ENCODE measurements at places on chromosomes 13 and 19.
A peak's percentile ranks its signal among the peaks of the same experiment; 100 is the strongest.

DNA sequence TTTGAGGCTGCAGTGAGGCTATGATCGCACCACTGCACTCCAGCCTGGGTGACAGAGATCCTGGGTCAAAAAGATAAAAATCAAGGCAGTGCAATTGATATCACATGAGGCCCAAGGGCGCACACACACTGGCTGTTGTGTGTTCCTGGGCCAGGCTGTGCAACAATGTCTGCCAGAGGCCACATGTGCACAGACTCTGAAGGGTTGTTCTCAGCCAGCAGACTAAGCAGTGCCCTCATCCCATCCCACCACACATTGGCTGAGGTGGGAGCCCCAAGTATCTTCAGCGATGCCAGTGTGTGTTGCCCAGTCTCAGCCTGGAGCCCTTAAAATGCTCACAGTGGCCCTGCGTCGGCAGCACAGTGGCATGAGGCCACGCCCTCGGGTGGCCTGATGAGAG is 12.6 kb downstream of the PEX11G start:
- no peak for DNase-seq

- no peak for DNase-seq
These were observed 32.2 kb upstream of the TPP2 start for GRCh38 chr13:102564564-102564963.

DNA sequence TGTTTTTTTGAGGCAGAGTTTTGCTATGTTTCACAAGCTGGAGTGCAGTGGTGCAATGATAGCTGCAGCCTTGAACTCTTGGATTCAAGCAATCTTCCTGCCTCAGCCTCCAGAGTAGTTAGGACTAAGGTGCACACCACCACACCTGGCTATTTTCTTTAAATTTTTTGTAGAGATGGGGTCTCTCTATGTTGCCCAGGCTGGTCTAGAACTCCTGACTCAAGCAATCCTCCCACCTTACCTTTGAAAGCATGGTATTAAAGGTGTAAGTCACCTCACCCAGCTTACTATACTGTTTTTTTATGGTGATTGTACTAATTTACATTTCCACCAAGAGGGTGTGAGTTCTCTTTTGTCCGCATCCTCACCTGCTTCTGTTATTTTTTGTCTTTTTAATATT is 110.0 kb downstream of the FREM2 start:
- no peak for DNase-seq

DNA sequence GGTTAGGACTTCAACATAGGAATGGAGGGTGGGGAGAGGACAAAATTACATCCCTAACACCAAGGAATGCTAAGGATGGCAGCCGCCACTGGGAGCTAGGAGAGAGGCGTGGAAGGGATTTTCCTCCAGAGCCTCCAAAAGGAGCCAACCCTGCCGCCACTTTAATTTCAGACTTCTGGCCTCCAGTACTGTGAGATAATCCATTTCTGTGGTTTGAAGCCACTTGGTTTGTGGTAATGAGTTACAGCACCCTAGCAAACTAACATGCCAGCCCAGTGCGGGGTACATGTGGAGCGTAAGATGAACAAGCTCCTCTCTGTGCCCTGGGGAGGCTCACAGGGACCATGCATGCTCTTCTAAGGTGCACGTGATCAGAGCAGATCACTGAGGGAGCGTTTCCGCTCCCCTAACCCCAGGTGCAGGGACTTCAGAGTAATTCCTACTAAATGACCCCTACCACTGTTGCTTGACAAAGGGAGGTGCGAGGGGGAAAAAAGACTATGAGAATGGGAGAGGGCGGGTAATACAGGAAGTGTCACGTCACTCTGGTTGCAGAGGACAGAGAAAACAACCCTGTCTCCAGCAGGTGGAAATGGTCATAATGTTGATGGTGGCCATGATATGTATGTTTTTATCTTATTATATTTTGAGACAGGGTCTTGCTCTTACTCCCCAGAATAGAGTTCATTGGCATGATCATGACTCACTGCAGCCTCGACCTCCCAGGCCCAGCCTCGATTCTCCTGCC is 12.0 kb downstream of the FPR1 start:
- peak; percentile 16 for DNase-seq

DNA sequence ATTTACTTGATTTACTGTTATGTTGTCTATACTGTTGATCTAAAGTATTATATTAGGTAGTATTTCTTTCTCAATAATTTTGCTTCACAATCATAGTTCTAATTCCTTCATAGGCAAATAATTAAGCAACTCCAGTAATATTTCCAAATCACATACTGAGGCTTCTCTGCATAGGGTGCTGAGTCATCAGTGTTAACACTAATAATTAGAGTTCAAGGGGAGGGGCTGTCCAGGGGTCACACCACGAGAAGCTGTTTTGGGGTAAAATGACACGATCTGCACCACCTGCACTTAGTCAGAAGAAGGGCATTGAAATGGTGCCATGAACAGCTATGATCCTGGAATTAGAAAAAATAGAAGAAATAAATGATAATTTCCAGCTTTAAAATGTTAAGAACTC is 1230.9 kb upstream of the SLC10A2 start:
- DNase-seq, result no peak

GRCh38 chr19:41886761-41887710 is 4.1 kb downstream of the ARHGEF1 start:
- DNase-seq, result no peak

DNA sequence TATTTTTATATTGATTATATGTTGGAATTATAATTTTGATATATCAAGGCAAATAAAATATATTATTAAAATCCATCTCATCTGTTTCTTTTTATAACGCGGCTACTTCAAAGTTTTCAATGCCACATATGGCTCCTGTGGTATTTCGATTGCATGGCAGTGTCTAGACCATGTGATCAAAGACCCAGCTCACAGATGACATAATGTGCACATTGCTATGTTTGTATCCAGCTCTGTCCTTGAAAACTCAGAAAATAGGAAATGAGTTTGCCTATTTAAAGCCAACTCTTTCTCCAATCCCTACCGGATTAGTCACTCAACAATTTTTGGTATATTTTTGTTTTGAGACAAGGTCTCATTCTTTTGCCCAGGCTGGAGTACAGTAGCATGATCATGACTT is 26.2 kb downstream of the TMTC4 start:
- no peak for DNase-seq

DNA sequence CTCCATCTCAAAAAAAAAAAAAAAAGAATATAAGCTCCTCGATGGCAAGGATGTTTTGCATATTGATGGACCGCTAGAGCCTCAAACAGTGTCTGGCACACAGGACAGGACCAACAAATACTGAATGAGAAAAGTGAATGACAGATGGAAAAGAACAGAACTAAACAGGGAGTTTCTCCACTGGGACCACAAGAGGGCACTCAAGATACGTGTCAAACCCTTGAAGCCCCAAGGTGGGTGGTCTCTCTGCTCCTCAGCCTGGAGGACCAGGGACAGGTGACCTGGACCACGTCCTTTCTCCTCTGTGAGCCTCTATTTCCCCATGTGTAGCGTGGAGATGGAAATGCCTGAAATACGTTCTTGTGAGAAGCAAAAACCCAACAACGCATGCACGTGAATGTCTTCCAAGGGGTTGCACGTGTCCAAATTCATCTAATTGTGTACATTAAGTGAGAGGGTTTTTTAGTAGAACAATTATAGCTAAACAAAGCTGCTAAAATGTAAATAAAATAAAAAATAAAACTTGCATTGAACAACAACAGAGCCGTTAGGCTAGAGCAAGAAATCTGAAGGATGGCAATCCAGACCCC is 5.7 kb upstream of the CDC42EP5 start:
- DNase-seq, result peak; percentile 63

DNA sequence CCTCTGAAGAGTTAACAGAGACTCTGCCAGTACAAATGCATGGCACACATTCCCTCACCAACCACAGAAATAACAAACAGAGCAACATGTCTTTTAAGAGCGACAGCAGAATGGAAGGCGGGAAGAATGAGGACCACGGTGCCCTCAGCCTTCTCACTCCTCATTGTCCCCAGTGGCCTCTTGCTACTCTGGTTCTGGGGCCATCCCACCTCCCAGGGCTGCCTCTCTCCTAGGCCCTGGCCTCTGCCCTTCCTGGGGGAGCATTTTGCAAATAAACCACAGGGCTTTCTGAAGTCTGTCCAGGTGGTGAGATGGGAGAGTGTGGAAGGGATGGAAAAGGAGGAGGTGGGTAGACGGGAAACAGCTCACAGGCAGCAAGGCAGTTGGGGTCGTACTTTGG is 28.3 kb downstream of the CYP2B6 start:
- DNase-seq, result no peak

DNA sequence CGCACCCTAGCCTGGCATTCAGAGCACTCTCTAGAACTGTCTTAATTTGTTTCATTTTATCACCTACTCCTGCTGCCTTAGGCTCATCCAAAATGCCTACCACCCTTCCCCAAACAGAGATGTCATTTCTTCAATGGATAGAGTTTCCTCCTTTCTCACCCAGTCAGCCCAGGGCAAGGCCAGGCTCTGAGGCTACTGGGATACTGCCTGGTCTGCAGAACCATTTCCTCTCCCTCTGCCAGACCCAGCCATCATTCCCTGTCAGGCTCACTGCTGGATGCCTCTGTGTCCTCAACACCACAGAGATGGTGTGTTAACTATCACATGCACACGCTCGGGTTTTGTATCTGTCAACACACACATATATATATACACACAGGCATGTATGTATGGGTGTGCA is 47.2 kb downstream of the C13orf42 start:
- no peak for DNase-seq

GRCh38 chr19:8307965-8308866 is at the start of gene CD320:
Gene CD320 (minus strand): TSS chr19:8308358. CDS start chr19:8308290, 68 bp downstream.
- DNase-seq, result peak; percentile 95

DNA sequence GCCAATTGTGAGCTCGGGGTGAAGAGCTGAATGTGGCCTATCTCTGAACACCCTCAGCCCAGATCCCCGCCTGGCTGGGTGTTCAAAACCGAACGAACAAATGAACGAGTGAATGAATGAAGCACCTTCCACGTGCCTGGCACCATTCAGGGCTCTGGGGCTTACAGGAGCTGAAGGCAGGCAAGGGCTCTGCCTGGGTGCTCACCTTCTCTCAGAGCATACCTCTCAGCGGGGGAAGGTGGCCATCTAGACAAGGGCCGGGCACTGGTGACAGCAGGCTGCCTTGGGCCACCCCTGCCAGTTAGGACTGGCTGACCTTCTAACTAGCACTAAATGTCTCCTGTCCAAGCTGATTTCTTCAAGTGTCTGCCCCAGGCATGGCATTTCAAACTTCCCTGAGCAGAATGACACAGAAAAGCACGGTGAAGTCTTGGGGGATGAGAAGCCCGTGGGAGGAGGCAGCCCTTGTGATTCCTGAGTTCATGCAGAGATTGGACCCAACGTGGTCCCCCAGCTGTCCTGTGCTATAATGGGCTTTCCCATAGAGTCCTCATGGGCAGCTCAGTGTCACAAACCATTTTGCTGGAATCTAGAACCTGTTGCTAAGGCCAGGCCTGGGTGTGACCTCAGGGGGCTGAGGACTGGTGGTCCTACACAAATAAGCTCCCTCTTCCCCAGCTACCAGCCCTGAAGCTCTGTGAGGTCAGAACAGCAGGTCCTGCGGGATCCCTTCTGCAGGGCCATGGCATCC is 27.9 kb upstream of the VSTM2B start:
- DNase-seq, result no peak

- DNase-seq, result peak; percentile 65
These were observed 776 bp downstream of the DNAJC3 start for GRCh38 chr13:95677564-95678266.

DNA sequence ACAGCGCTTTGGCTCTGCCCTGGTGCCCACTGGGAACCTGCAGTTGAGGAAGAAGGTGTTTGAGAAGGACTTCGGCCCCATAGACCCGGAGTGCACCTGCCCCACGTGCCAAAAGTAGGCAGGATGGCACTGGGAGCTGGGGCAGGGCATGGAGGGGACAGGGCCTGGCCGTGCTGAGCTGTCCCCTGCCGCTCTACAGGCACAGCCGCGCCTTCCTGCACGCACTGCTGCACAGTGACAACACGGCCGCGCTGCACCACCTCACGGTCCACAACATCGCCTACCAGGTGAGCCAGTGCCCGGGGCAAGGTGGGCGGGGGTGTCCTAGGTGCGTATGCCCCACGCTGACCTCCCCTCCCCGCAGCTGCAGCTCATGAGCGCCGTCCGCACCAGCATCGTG is 5.1 kb upstream of the DNM2 start:
- DNase-seq, result no peak

DNA sequence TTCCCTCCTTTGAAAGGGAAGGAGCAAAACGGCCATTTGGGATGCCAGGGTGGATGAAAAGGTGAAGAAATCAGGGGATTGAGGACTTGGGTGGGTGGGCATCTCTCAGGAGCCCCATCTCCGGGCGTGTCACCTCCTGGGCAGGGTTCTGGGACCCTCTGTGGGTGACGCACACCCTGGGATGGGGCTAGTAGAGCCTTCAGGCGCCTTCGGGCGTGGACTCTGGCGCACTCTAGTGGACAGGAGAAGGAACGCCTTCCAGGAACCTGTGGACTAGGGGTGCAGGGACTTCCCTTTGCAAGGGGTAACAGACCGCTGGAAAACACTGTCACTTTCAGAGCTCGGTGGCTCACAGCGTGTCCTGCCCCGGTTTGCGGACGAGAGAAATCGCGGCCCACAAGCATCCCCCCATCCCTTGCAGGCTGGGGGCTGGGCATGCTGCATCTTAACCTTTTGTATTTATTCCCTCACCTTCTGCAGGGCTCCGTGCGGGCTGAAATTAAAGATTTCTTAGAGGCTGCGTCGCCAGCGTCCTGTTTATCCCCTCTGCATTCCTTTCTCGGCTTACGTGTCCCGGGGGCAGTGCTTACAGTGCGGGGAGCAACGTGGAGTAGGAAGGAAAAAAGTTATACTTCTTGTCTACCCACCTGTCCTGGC is 15.2 kb upstream of the S1PR4 start:
- peak; percentile 74 for DNase-seq

- DNase-seq, result peak; percentile 34
These were observed 19.9 kb downstream of the ONECUT3 start for GRCh38 chr19:1773184-1773583.

DNA sequence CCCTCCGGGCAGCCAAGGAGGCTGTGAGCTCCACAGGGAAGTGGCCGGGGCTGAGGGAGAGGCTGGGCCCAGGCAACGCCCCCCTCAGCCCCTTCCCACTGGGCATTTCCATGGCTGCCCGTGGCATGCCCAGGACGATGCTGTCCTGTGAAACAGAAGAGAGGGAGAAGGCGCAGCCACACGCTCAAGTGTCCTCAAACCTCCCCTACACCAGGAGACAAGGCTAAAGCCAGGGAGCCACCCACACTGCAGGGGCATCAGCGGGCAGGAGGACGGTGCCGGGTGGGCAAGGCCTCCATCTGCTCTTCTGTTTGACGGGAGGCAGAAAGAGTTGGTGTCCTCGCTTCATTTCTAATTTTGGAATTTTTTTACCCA is 14.2 kb upstream of the PROZ start:
- DNase-seq, result no peak

- peak; percentile 62 for DNase-seq
These were observed 15.7 kb upstream of the B3GNT3 start for GRCh38 chr19:17778968-17779929.

DNA sequence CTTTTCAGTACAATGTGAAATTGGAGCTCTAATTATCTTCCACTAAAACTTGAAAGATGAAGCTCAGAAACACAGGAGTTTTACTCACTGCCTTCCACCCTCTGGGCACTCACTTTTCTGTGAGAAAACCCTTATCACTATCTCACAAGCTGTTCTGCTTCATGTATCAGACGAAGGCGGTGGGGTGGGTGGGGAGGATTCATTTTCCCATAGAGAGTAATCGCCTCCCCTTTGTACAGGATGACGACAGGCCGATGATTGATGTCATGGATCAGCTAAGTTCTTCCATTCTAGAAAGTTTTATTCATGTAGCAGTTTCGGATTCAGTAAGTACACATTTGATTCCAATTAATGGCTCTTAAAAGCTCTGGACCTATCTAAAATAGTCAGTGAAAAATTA is 139.9 kb downstream of the ZAR1L start:
- DNase-seq, result no peak

- peak; percentile 82 for DNase-seq
These were observed 258.2 kb upstream of the IRS2 start for GRCh38 chr13:110044551-110045111.

Measured in GM23248 (cell line).